Lower leg skin (tissue), 4 donors: ENCODE measurements at places on chromosomes 3 and 15.

GRCh38 chr15:38163658-38164057, 89.0 kb upstream of the SPRED1 start:
- no peak for DNase-seq

- no peak for DNase-seq
These were observed 60.1 kb downstream of the ADAMTS9 start for GRCh38 chr3:64627471-64628321.

DNA sequence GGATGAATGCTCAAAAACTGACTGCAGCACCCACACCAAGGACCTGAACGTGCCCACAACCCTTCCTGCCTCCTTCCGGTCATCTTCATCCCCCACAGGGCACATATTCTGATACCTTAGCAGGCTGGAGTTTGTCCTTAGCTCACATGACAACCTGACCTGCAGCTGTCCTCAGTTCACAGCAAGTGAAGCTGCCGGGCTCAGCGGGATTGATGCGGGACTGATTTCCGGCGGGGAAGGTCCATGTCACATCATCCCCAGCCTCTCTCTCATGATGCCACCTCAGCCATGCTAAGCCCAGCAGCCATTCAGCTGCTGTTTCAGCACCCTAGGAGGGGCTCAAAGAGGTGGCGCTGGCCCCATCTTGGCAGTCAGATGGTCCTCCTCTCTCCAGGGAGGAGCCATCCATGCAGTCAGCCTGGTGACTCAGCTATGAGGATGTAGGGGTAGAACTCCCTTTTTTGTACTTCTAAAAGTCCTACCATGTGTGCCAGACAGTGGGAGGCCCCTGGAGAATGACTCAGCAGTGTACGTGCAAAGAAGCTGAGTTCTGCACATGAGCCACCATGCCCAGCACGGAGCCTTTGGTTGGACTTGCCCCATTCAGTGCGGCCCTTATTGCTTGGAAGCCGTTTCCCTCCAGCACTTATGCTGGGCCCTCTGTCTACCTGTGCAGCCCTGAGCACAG, 9.5 kb downstream of the CA12 start:
- peak; percentile 93 for DNase-seq

DNA sequence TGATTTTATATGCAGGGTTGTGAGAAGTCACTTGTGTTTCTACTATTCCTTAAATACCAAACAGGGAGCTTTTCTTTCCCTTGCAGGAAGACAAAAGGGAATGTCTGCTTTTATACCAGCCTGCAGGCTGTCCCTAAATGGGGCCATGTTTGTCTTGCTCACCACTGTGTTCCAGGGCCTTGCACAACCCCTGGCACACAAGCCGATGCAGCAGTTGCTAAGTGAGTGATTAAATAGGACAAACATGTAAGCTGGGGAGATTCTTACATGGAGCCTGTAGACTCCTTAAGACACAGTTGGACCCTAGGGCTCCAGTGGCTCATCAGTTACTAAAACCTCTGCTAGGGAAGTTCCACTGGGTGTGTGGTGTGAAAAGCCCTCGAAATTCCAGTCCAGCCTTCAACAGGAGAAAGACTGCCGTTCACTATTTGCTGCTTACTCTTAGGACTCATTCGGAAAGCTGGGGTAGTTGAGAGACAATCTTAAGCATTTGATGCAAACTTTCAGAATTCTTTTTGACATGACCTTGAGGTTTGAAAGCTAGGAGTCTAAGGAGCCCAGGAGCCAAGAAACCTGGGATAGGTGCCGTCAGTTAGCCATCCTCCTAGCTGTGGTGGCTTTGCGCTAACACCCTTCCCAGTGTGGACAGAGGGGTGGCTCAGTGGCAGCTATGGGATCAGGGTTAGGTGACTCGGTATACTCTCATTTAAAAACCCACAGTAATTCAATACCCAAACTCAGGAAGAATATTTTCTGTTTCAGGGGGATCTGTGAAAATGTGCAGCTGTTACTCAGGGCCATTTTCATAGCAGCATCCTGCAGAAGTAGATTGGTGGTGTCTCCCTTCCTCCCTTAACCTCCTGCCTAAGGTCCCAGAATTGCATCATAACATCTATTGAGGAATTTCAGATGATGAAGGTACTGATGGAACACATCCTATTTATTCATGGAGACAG, 39.1 kb downstream of the SYNM start:
- peak; percentile 94 for DNase-seq

GRCh38 chr15:94327356-94327936, 96.1 kb downstream of the MCTP2 start:
- no peak for DNase-seq

- DNase-seq, result no peak
These were observed 290.0 kb upstream of the THBS1 start for GRCh38 chr15:39290711-39291435.

DNA sequence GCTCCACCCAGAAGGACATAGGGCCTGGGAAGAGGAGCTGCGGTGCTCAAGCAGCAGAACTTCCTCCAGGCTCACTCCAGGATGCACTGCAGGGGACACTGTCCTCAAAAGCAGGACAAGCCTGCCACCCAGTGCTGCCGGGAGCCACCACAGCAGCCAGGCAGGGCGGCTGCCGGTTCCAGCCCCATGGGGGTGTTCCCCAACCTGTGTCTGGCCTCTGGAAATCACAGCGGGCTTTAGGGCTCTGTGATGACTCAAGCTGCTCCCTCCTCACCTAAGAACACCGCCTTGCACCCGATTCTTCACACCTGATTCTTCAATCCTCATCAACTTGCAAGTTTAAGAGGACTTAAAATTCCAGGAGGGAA, 71.9 kb upstream of the SLC6A11 start:
- DNase-seq, result no peak

DNA sequence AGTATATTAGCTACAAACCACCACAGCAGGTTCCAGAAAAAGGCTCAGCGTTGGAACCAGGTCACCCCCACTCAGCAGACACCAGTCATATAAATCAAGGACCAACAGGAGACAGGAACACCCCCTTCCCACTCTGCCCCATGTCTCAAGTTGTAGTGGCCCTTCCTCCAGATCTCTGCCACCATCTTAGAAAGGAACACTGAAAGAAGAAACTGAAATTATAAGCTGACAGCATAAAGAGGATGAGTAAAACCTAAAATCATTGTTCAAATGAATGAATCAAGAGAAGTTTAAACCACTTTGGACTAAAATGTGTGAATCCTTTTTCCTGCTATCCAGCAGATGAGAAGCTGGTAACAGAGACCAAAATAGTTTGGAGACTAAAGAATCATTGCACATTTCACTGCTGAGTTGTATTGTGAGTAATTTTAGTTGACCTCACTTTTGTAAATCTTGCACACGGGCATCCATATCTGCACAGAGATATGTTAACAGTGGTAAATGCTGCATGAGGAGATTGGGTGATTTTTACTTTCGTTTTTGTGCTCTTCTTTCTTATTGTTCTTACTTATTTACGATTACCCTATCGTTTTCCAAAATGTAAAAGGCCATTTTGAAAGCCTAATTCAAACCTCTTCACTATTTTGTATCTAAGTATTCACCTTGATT, 19.8 kb downstream of the CCR3 start:
- DNase-seq, result no peak

DNA sequence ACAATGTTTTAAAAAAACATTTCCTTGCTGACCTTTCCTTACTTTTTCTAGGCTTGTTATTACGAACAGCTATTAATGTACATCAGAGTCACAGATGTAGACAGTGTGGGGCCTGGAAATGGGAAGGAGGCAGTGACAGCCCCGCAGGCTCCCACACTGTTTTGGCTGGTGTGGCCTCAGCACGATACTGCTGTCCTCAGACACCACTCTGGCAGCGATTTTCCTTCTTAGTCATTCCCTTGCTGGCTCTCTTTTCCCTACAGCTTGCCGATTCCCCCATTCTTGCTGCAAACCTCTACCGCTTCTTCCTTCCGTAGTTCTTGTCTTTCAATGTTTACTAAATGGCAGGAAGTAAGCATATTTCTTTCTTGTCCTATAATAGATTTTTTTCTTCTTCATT, 113.1 kb downstream of the ABI3BP start:
- peak; percentile 22 for DNase-seq

DNA sequence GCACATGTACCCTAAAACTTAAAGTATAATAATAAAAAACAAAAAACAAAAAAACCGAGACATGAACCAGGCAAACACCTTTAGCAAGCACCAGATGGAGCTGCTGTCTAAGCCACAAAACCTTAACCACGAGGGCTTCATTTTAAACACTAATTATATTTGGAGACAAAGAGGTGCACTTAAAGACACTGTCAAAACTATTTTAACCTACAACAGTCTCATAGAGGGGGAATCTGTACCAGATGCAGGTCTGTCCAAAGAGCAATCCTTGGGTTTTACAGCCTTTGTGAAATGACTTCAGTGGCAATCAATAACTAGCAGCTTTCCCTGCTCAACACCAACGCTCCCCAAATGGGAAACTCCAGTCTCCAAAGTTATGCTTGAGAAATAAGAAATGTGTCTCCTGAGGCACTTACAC, 115.7 kb upstream of the TSPAN3 start:
- no peak for DNase-seq

DNA sequence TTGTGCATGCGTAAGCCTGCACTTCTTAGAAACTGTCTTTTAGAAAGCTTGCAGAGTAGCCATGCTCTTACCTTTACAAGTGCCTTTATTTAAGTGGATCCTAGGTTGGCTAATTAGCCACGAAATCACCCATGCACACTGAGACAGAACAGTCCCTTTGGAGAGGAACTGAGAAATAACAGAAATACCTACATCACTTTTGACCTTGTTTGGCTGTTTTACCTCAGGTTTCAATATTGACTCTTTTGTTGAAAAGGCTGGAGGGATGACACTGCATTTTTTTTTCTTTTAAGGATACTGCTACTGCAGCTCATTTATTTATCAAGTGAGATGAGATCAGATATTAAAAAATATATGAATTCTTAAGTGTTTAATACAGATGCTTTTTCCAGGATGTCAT, 155.6 kb upstream of the GOLIM4 start:
- DNase-seq, result no peak

DNA sequence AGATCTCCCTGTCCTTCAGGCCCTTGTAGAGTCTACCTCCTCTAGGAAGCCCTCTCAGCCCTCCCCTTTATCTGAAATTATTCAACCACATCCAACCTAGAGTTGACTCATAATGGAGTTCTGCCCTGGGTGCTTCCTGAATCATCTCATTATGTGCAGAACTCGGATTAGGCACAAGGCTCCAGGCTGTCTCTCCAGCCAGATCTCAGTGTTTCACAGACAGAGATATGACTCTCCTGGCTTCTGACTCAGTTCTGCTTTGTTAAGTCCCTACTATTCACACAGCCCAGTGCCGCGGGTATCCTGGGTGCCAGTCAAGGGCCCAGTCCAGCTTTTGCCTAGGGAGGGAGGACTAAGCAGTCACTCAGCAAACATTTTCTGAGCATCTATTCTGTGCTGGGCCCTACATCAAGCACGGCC, 9.3 kb downstream of the STRA6 start:
- no peak for DNase-seq

DNA sequence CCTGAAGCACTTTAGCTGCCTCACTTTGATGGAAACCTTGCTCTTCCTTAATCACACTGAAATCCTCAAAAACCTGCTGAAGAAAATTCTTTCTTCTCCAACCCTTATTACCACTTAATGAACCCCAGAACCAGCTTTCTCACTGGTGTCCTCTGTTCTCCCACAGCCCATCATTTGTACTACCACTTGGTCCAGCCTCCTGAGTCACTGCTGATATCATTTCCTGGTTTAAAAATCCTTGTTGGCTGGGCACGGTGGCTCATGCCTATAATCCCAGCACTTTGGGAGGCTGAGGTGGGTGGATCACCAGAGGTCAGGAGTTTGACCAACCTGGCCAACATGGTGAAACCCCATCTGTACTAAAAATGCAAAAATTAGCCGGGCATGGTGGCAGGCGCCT, 418.6 kb upstream of the KCNMB2 start:
- DNase-seq, result no peak

GRCh38 chr3:160598865-160599264, 33.5 kb upstream of the KPNA4 start:
- no peak for DNase-seq

DNA sequence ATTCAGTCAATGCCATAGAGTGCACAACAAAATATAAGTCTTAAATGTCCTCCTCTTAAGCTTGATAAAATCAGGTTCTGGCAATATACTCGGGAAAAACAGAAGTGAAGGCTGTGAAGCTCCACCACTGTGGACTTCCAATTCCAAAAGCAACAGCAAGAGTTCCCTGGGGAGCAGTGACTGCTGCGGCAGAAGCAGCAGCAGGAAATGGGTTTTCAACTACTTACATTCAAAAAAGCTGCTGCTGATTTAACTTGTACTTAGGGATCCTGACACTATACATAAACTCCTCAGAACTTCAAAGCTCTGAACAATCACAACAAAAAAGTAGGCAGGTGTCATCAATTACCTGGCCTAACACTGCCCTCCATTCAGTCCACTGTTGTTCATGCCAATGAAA, 4.7 kb downstream of the CEP152 start:
- no peak for DNase-seq

GRCh38 chr3:173109143-173109542, 31.9 kb downstream of the SPATA16 start:
- DNase-seq, result no peak

- no peak for DNase-seq
These were observed 20.9 kb downstream of the FBLN2 start for GRCh38 chr3:13569641-13570390.

GRCh38 chr3:193791041-193792032, 198.3 kb downstream of the OPA1 start:
- DNase-seq, result no peak

DNA sequence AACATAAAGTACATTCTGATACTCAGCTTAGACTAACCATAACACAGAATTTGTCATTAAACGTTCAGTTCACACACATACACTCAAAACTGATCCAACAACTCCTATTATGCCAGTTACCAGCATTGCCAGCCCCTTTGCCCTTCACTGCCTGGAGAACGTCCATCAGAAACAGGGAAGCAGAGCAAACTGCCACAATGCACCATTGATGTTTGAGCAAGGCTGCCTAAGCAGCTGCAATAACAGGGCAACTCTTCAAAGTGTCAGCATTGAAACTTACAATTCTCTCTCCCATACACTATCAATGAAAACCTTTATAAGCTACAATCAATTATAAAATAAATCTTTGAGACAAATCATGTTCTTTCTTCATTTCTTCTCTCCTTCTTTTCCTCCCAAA, 85.1 kb downstream of the ZBTB20 start:
- no peak for DNase-seq

- no peak for DNase-seq
These were observed 61.5 kb upstream of the ULK4 start for GRCh38 chr3:42023380-42023779.

- DNase-seq, result no peak
These were observed 22.3 kb downstream of the NKIRAS1 start for GRCh38 chr3:23894254-23895061.
